ENCODE measurements at places on chromosomes 5 and 9.
A peak's percentile ranks its signal among the peaks of the same experiment; 100 is the strongest.

DNA sequence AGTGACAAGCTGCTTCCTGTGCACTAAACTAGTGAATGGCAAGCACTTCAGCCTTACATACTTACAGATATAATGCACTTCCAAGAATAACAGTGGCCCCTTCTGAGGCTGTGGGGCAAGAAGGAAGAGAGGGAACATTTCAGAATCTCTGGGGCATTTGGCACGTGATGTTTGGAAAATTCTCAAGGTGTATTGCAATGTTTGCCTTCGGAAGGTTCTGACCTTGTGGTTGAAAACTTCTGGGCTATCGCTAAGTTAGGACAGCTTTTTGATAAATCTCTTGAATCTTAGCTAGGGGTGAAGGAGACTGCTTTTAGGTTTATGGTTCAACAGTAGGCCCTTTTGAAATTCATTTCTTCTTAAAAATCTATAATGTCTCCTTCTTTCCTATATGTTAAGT is 7.1 kb upstream of the FGF10 start:
- H3K27me3 ChIP-seq, result peaks cover 11% of the 10 kb centered on the region
- no peak for DNase-seq
- H3K27ac ChIP-seq, result no peak overlapping the region
- no peak overlapping the region for H3K4me3 ChIP-seq
- H3K36me3 ChIP-seq, result peaks cover 1% of the 10 kb centered on the region

DNA sequence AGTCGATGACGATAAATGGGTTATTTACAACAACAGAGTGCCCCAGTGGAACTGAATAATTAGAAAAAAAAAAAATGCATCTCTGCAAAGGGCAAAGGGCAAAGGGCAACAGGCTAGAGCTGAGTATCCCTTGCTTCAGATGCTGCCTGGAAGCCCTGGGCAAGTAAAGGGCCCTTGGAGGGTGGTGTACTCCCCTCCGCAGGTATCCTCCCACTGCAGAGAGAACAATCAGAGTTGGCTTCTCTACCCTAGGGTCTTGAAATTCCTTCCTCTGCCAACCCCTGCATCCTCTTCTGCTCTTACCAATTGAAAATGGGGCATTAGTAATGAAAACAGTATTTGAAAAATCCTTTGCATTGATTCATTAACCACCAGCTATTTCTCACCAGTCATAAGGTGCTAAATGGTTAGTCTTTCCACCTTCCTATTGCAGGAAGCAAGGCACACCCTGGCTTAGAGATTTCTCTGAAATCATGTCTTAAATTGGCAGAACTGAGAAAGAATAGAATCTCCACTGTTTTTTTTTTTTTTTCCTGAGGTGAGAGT is 122.6 kb downstream of the SEMA6A start:
- peaks cover 45% of the 10 kb centered on the region for H3K4me1 ChIP-seq
- no peak for DNase-seq
- peaks cover 15% of the 10 kb centered on the region for H3K36me3 ChIP-seq
- no peaks in the 10 kb centered on the region for H3K27me3 ChIP-seq

DNA sequence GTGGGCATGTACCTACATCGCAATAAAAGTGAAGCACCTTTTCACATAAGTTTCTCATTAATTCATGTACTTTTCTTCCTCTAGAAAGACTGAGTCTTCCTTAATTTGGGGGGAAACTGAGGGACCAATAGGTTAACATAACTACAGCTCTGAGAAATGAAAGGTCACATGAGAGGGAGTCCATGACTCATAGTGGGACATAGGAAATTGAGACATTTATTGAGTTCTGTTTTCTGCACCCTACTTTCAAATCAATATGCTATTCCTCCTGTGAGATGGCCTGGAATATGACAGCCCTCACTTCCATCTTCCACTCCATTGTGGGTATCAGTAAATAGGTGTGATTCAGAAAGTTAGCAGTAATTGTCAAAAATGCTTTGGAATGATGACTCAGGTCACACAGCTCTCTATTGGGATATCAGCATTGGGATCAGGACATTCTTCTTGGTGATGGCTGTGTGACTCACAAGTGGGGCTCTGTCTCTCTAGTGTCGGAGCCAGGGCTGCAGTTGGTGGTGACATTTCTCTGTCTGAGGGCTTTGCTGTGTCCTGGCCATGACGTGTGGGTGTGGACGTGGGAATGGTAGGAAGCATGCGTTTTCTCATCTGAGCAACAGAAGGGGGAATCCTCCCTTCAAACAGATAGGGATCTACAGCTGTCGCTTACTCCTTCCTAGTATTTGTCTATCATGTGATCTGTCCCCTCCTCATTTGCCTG is 125.0 kb downstream of the TRIO start:
- DNase-seq, result no peak
- H3K4me3 ChIP-seq, result no peak overlapping the region
- H3K4me1 ChIP-seq, result peaks cover 67% of the 10 kb centered on the region
- peak overlapping the region; percentile 30 for H3K27ac ChIP-seq
- no peaks in the 10 kb centered on the region for H3K36me3 ChIP-seq

- no peaks in the 10 kb centered on the region for H3K36me3 ChIP-seq
- no peak for DNase-seq
- no peaks in the 10 kb centered on the region for H3K27me3 ChIP-seq
- peaks cover 19% of the 10 kb centered on the region for H3K4me1 ChIP-seq
- peak overlapping the region; percentile 100 for H3K27ac ChIP-seq
- H3K4me3 ChIP-seq, result peak overlapping the region; percentile 98
Measured at GRCh38 chr9:132945186-132946130, 1.0 kb upstream of the TSC1 start.

DNA sequence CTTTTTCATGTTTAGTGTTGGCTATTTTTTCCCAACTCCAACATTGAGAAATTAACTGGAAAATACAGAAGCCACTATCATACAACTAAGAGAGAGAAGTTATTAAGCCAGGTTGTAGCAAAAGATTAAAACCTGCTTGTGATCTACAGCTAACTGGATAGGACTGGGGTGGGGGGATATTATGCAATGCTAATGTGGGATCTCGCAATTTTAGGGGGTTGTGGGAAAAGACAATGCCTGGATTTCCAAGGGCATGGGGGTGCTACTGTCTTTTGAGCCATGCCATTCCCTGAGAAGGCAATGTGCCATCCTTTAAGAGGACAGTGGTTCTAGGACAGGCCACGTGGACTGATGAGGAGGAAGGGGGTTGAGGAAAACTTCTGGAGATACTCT is 46.5 kb downstream of the MARCHF3 start:
- H3K36me3 ChIP-seq, result no peaks in the 10 kb centered on the region
- H3K4me3 ChIP-seq, result no peak overlapping the region
- H3K27me3 ChIP-seq, result no peaks in the 10 kb centered on the region
- H3K4me1 ChIP-seq, result no peaks in the 10 kb centered on the region
- H3K27ac ChIP-seq, result no peak overlapping the region
- no peak for DNase-seq

DNA sequence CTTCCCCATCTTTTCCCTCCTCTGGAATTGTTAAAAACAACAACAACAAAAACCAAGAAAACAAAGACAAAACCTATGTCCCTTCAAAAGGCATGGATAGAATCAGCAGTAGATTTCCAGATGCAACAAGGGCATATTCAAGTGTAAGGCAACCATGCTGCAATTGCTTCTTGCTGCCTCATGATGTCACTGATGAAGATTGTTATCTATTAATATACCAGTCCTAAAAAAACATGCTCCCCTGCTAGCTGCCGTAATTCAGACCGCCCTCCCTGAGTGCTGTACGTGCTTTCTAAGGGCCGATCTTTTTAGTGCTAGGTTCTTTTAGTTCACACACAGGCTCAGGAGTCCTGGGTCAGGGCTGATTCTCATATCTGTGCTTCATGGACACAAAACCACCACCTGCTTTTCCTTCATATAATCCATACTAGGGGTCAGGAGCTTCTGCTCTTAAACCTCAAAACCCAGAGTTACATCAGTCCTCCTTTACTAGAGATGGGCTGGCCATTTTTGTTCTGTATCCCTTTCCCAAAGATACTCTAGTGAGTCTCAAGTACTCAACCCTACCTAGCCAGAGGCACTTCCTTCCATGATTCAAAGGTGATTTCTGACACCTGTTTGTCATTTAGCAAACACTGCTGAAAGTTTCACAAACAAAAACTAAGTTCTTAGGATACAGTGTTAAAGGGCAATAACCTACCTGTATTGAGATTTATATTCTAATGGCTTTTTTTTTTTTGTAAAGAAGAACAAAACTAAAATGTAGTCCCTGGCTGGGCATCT is 82.1 kb downstream of the GIN1 start:
- no peak overlapping the region for H3K27ac ChIP-seq
- peaks cover 2% of the 10 kb centered on the region for H3K36me3 ChIP-seq
- no peak for DNase-seq
- no peaks in the 10 kb centered on the region for H3K27me3 ChIP-seq
- peaks cover 4% of the 10 kb centered on the region for H3K4me1 ChIP-seq
- no peak overlapping the region for H3K4me3 ChIP-seq

DNA sequence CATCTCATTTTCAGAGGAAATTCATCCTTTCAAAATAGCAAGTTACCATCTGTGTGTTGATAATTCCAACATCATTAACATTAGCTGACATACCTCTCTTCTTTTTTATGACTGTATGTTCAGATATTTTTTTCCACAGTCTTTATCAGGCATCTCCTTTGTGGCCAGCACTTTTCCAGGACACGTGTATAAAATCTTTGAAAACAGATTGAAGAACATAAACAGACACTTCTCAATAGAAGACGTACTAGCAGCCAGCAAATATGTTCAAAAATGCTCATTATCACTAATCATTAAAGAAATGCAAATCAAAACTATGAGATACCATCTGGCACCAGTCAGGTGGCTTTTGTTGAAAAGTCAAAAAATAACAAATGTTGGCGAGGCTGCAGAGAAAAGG is 734.3 kb downstream of the SEMA5A start:
- no peak overlapping the region for H3K27ac ChIP-seq
- H3K36me3 ChIP-seq, result no peaks in the 10 kb centered on the region
- no peaks in the 10 kb centered on the region for H3K27me3 ChIP-seq
- DNase-seq, result no peak

DNA sequence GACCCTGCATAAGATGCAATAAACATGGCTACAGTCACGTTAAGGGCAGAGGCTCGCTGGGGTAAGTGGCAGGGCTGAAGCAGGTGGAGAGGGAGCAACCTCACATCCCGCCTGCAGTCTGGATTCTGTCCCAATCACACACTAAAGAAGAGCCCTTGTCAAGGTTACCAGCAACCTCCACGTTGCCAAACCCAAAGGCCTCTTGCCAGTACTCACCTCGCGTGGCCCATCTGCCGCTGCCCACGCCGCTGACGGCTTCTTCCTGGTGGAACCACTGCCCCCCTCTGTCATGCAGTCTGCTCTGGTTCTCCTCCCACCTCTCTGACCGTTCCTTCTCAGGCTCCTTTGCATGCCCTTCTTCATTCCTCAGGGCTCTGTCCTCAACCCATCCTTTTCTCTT is 8.8 kb downstream of the AQP7 start:
- no peak overlapping the region for H3K4me3 ChIP-seq
- H3K27me3 ChIP-seq, result no peaks in the 10 kb centered on the region
- no peak overlapping the region for H3K27ac ChIP-seq
- no peaks in the 10 kb centered on the region for H3K36me3 ChIP-seq

- H3K36me3 ChIP-seq, result peaks cover 6% of the 10 kb centered on the region
- H3K4me1 ChIP-seq, result no peaks in the 10 kb centered on the region
- no peak for DNase-seq
- H3K4me3 ChIP-seq, result no peak overlapping the region
- no peaks in the 10 kb centered on the region for H3K27me3 ChIP-seq
- H3K27ac ChIP-seq, result no peak overlapping the region
Measured at GRCh38 chr9:117211280-117211679, 203.6 kb downstream of the ASTN2 start.

GRCh38 chr5:129362456-129362855 is 97.6 kb upstream of the ADAMTS19 start:
- no peak overlapping the region for H3K4me3 ChIP-seq
- peaks cover 5% of the 10 kb centered on the region for H3K36me3 ChIP-seq
- no peaks in the 10 kb centered on the region for H3K4me1 ChIP-seq
- H3K27ac ChIP-seq, result no peak overlapping the region
- DNase-seq, result no peak
- H3K27me3 ChIP-seq, result no peaks in the 10 kb centered on the region

DNA sequence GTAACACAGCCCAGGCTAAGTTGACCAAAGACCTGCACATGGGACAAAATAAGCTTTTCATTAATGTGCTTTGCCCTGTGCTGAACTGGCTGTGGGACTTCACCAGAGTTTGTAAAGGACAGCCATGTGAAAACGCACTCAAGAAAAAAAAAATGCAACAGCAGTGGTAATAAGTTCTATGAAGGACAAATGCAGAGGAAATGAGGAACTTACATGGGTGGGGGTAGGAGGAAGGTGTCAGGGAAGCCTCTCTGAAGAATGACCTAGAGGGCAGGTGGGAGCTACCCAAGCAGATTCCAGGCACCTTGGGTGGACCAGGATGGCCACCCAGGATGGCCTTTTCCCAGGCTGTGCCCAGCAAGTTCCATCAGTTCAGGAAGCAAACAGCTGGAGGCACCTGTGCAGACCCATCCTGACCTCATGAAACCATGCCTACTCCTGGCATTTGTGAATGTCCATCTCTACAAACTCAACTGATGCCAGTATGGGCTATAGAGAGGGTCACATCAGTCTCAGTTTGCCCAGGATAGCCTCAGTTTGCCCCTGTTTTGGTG is 6.7 kb upstream of the PHF2 start:
- no peak overlapping the region for H3K4me3 ChIP-seq
- DNase-seq, result no peak
- peak overlapping the region; percentile 24 for H3K27ac ChIP-seq
- H3K4me1 ChIP-seq, result peaks cover 5% of the 10 kb centered on the region
- peaks cover 11% of the 10 kb centered on the region for H3K36me3 ChIP-seq
- H3K27me3 ChIP-seq, result no peaks in the 10 kb centered on the region

Measured in progenitor cell of endocrine pancreas (in vitro differentiated cells).